Hepatic stellate cell (primary cell): ENCODE measurements at places on chromosomes 1 and 21.

DNA sequence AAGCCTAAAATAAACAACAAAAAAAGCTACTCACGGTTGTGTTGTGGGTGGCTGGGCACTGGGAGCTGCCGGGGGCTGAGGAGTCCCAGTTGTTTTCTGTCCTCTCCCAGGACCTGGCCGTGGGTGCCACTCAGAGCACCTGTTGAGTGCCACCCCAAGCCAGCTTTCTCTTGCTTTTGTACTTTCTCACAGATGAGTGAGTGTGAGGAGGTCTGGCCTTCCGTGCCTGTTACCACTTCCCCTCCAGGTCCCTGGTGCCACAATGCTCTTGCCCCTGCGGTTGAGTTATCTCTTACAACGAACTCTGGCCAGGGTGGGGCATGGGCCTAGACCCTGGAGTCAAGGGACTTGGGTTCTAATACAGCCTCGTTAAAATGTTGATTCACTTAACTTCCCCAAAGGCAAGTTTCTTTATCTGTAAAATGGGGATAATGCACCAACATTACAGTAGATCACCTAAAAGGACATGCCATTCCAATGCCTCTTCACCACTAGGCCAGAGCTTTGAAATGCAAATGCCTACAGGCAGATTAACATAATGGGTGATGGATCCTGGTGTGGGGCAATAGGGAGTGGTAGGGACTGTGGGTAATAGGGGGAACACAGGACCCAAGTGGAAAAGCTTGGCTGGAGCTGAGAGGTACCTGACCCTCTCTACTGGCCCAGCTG, at the start of gene CNR2:
TSS of gene CNR2 (minus strand) at position 151 of the 669 bp plus-strand sequence. CDS start 37,745 bp downstream, outside the sequence.
- DNase-seq: no peak

GRCh38 chr1:44644806-44645205, 29.5 kb downstream of the TMEM53 start:
- DNase-seq: no peak

GRCh38 chr1:63148825-63149645, 173.3 kb upstream of the FOXD3 start:
- DNase-seq: peak; percentile 12

DNA sequence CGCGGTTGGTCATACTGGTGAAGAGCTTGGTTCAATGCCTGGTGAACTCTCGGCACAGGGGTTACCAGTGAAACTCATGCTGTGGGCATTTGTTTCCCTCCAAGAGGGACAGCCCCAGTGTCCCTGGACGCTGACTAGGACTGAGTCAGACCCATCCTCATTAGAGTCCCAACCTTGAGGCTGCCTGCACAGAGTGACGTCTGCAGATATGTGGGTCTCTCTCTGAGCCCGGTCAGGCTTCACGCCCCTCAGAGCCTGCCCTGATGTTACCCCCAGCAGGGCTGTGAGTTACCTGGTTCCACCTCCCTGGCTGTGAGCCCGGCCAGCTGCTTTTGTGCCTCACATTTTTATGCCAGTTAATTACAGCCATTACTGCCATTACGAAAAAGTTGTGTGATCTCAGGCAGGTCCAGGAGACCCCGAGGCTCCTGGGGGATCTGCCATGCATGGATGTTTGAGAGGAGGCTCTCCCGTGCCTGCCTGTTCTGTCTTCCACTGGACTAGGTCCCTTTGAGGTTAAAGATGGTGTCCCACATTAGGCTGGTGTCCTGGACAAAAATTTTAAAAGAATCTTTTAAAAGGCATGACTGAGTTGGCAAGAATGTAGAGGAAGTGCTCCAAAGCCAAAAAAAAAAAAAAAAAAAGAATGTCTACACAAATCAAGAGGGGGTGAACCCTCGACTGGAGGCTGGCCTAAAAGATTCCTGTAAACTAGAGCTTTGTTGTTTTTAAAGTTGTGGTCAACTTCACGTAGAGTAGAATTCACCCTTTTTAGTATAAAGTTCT, 36.6 kb upstream of the PADI1 start:
- peak; percentile 87 for DNase-seq

- no peak for DNase-seq
Measured at GRCh38 chr1:45800899-45801298, 2.5 kb upstream of the MAST2 start.

GRCh38 chr1:25204797-25205480, 27.4 kb downstream of the SYF2 start:
- peak; percentile 70 for DNase-seq

- no peak for DNase-seq
Measured at GRCh38 chr1:3729594-3730542, 22.4 kb upstream of the CCDC27 start.

- no peak for DNase-seq
Measured at GRCh38 chr1:241465673-241466072, 53.9 kb downstream of the FH start.

GRCh38 chr1:211939876-211940468, 95.4 kb downstream of the INTS7 start:
- DNase-seq: no peak

GRCh38 chr21:42026082-42026435, 15.9 kb upstream of the ZBTB21 start:
- no peak for DNase-seq

- DNase-seq: no peak
Measured at GRCh38 chr1:89260042-89260441, 12.6 kb downstream of the GBP5 start.

- no peak for DNase-seq
Measured at GRCh38 chr1:231806623-231807495, 180.3 kb downstream of the DISC1 start.

- DNase-seq: no peak
Measured at GRCh38 chr1:228185641-228185965, 20.0 kb downstream of the IBA57 start.

- no peak for DNase-seq
Measured at GRCh38 chr1:9841460-9841859, 17.7 kb upstream of the CLSTN1 start.

DNA sequence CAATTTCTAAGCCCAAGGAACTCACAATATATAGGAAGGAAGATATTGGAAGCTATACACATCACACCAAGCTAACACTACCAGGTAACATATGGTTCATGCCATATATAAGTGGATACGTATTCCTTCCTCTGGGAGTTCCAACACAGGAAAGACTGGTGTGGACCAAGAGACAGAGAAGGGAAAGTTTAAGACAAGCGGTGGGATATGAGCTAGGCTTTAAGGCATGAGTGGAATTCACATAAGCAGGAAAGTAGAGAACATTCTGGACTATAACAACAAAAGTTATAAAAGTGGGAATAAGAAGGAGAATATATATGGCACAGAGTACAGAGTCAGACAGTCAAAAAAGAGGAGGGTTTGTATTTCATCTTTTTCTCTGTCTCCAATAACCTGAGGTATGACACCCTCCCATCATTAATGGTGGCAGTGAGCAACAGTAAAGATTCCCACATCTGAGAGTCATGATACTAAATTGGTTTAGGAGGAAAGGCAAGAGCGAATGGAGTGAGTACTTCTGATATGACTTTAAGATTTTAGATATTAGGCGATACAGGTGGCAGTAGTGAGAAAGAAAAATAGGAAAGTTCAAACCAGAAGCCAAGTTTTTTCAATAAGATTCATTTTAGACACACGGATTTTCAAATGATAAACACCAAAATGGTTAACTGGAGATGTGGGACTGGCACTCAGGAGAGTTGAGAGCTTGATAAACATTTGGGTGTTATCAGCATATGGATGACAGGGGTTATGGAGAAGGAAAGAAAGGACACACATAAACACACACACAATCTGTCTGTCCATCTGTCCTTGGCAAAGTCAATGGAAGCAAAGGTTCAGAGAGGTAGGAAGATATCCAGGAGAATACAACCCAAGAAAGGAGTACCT, 87.4 kb upstream of the TTC39A start:
- no peak for DNase-seq

GRCh38 chr1:225449261-225449660, 21.4 kb upstream of the LBR start:
- DNase-seq: no peak

GRCh38 chr1:39754026-39754570, 15.4 kb downstream of the PPIE start:
- no peak for DNase-seq

GRCh38 chr1:201427963-201428362, 6.4 kb upstream of the TNNI1 start:
- DNase-seq: no peak

- DNase-seq: no peak
Measured at GRCh38 chr1:232877365-232878028, 72.3 kb downstream of the MAP10 start.

DNA sequence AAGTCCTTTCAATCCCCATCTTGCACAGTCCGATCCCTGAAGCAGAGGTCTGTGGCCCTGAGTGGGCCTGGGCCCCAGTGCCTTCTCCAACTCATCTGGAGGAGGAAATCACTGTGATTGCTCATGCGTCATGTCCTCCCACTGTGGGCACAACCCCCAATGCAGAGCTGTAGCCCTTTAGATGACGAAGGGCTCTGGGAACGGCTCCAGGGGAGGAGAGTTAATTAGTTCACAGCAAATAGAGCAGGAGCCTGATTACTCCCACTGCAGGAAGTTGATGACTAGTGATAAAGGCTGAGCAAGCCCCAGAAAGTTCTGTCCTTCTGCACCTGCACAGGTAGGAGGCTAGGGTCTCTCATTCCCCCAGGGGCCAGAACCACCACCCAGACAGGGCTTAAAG, 111.5 kb downstream of the CCDC185 start:
- no peak for DNase-seq

DNA sequence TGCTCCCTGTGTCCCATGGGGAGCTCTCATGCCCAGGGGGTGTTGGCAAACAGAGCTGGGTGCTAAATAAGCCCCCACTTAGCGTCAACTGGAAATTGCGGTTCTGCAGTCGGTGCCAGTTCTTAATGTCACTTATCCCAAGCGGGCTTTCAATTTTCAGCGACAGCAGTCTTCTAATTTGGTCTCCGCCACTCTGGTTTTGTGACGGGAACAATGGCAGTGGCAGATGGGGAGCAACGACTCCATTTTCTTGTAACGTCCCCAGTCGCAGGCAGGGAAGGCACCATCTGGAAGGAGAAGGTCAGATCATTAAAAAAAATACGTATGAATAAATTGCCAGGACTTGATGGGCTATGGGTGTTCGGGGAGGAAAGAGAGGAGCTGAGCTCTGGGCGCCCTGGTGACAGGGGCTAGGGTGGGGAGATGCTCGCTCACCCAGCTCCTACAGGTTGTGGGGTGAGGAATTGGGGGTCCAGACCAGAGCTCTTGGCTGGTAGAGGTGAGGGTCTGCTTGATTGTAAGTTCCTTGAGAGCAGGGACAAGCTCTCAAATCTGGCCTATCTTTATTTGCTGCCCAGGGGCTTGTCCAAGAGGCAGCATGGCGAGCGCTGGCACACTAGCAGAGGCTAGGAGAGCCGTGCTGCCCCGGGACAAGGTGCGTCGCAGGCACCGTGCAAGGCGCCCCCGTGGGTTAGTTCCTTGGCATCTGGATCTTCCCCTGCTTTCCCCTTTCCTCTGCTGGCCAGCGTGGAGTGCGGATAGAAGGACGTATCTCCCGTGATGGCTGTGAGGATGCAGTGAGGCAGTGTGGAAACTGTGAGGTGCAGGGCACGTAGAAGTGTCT, 105.8 kb downstream of the ARHGEF10L start:
- no peak for DNase-seq

GRCh38 chr1:213876531-213876930, 111.2 kb upstream of the PROX1 start:
- DNase-seq: no peak

DNA sequence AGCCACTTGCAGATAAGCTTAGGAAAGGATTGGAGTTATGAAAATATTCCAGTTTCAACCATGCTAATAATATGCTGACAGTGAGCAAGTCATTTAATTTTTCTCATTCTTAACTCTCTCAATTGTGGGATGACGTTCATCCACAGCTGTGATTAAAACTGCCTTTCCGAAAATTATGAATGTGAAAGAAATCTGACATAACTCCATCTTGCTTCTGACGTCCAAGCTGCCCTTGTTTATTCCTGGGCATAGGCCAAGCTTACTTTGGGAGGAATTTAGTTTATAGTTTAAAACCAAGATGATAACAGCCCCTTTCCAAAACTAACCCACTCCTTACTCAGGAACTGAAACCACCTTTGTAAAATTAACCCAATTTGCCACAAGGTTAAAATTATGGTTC, 11.0 kb upstream of the RGS18 start:
- DNase-seq: no peak

DNA sequence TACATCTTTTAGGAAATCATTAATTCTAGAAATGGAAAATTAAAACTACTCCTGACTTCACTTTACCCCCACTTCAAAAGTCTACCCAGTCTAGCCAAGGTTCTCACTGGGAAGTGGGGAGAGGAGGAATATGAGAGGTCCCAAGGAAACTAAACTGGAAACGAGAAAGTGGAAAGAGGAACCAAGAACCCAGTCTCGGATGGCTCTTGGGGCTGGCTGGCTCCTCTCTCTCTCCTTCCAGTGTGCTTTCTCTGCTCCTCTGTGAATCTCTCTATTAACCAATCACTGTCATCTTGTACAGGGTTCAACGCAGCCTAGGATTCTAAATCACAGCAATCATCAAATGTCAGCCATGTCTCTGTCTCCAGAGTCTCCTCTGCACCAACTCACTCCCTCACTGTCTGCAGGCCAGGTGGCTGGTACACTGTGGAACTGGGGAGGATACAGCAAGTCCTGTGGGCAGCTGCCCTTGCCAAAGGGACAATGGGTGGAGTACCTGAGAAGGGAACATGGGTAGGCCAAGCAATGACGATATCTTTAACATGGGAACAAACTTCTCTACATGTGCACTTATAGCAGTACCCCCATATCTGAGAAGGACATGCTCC, 33.7 kb downstream of the GNB1 start:
- DNase-seq: no peak

DNA sequence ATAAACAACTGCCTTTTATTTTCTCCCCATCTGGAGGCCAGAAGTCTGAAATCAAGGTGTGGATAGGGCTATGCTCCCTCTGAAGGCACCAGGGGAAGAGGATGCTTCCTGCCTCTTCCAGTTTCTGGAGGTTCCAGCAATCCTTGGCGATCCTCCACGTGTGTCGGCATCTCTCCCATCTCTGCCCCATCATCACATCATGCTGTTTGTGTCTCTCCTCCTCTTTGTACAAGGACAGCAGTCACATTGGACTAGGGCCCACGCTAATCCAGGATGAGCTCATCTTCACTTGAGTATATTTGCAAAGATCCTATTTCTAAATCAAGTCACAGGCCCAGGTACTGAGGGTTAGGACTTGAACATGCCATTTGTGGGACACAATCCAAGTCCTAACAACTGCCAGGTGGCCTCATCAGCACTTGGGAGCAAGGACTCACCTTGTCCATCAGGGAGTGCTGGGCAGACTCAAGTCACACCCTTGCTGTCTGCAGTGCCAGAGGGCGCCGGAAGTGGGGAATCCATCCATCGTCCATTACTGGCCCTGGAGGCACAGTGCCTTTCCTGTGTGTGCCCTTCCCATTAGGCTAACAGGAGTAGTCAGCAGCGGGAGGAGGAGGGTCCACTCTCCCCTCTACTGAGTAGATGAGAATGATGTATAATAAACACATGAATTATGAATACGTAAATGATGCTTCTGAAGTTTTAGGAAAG, 185.4 kb upstream of the AJAP1 start:
- DNase-seq: no peak

GRCh38 chr1:56675763-56676162, 30.6 kb downstream of the PRKAA2 start:
- no peak for DNase-seq

DNA sequence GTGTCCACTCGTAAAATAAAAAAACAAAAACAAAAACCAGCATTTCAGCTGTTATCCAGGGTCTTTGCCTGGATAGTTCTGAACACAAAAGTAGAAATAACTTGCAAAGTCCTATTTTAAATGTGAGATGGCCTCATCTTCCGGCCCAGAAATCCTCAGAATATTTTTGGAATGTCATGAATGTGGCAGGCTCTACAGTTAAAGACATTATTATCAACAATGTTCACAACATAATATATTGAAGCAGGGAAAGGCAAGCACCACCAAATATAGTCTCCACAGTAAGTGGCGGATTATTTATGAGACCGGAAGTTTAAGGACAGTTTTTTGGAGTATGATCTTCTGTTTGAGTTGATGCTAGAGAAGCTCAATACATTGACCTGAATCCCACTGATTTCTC, 1.2 kb upstream of the C1orf198 start:
- no peak for DNase-seq
